Activated T-cell treated with anti-CD3 and anti-CD28 coated beads for 4 hours (primary cell): ENCODE measurements at places on chromosomes 5 and 9.

DNA sequence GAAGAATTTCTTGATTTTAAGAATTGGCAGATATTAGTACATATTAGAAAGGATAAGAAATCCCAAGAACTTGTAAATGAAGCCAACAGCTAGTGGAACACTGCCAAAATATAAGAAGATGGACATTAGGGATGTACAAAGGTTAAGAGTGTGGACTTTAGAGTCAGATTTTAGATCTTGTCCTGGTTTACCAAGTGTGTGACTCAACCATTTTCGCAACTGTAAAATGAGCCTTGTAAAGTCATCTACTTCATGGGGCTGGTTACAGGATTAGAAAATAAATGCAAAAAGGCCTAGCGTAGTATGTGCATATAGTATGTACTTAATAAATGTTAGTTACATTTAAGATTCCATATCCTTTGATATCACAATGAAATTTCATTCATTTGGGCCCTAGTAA, 260.0 kb downstream of the RAB3C start:
- DNase-seq: no peak

DNA sequence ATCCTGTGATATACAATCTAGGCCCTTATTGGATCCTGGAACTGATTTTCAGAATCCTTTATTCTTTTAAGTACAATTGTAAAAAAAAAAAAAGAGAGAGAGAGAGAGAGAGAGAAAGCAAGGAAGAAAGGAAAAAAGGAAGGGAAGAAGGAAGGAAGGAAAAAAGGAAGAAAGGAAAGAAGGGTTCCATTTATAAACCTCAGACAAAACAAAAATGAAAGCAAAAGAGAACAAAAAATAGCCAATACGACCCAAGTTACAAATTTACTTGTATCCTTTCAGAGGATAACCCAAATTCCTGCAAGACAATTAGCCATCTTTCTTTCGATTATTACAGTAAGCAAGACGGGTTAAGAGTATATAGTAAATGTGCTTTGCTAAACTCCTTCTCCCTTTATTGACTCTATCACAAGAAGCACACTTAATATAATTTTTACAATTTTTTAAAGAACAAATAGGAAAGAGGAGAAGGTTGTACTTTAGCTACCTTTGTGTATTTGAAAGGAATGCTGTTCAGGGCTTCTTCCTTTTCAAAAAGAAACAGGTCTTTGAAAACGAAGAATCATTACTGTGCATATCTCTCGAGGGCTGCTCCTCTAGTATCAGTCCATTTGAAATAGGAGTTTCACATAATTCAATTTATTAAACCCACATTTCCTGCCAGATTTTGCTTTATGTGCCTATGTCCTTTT, 543.3 kb downstream of the RAB3C start:
- DNase-seq: no peak

DNA sequence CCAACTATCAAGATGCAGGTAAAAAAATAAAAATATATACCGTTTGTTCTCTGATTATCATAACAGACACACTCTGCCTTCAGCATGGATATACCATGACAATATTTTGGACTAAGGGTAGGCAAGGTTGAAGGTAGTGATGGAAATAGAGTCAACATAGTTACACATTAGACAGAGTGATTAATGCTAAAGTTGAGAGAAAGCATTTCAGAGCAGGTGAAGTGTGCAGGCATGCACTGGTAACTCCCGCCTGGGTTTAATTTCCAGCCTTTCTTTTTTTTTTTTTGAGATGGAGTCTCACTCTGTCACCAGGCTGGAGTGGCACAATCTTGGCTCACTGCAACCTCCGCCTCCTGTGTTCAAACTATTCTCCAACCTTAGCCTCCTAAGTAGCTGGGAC, 458.5 kb downstream of the TLR4 start:
- DNase-seq: no peak

DNA sequence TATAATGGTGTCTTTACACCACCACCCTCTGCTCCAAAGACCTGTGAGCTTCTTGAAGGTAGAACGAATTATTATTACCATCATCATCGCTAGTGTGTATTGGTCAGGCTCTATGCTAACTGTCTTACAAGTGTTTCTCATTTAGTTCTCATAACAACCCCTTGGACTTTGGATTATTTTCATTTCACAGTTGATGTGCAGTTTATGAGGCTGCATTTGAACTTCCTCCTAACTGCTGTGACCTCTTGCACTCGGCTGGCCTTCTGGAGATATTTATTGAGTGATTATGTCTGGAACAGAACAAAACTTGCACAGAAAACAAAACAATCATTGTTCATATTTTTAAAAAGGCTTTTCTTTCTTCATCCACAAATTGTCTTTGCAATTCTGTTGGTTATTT, 306.3 kb upstream of the SGCD start:
- no peak for DNase-seq
